Activated CD4-positive, alpha-beta T cell treated with anti-CD3 and anti-CD28 coated beads for 36 hours (primary cell): ENCODE measurements at places on chromosomes 2 and 18. TPM values are rescaled to one million over a fixed set of nuclear protein-coding genes. Genes with fewer than 3 reads are reported as not detected.

GRCh38 chr2:1767939-1768691, 23.8 kb upstream of the PXDN start:
- no peak for DNase-seq
- no peaks in the 10 kb centered on the region for H3K36me3 ChIP-seq
- no peak overlapping the region for H3K4me3 ChIP-seq
- H3K27me3 ChIP-seq = peaks cover 2% of the 10 kb centered on the region

The CLIP4 gene
- total RNA-seq = 19.5 TPM

The KCNIP3 gene
- total RNA-seq = not detected

DNA sequence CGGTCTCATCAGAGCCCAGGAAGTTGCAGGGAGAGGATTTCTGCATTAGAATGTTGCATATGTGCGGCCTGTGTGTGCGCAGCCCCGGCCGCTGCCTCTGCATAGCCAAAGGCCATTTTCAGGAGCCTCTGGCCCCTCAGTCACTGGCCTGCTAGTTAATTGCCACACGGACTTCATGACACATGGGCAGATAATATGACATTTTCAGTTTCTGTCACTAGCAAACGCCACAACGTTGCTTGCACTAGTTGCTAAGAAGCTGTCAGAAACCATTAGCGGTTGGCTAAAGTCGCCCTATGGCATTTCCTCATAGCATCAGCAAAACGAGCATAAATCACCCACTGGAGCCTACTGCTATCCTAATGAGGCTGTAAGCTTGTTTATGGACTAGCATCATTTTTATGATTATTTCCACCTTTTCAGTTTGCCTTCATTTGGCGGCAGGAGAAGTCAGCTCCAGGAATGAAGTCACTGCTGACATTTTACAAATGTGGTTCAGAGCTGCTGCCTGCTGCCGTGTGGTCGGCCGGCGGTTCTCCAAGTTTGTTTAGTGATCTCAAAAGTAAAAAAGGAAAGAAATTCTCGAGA, 73.7 kb downstream of the MEIS1 start:
- H3K4me3 ChIP-seq = no peak overlapping the region
- no peak for DNase-seq
- H3K27me3 ChIP-seq = peaks cover 4% of the 10 kb centered on the region
- no peaks in the 10 kb centered on the region for H3K4me1 ChIP-seq
- no peak overlapping the region for H3K27ac ChIP-seq
- H3K36me3 ChIP-seq = no peaks in the 10 kb centered on the region

DNA sequence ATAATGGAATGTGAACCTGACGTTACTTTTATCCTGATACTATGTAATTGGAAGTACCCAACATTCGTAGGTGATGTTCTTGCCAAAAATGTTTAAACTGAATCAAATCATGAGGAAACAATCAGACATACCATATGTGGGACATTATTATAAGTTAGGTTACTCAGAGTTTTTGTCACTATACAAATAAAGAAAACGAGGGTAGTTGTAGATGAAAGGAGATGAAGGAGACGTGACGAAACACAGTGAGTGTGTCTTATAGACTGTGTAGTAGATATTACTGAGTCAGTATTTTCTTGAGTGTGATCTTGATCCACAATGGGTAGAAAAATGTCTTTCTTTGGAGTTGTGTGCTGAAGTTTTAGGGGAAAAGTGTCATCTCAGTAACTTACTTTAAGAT, 176.8 kb downstream of the ZNF407 start:
- no peaks in the 10 kb centered on the region for H3K27me3 ChIP-seq
- H3K4me1 ChIP-seq = no peaks in the 10 kb centered on the region
- H3K27ac ChIP-seq = no peak overlapping the region
- H3K4me3 ChIP-seq = no peak overlapping the region
- DNase-seq = no peak
